Effector CD4-positive, alpha-beta T cell (primary cell): ENCODE measurements at places on chromosomes 7 and 10.

DNA sequence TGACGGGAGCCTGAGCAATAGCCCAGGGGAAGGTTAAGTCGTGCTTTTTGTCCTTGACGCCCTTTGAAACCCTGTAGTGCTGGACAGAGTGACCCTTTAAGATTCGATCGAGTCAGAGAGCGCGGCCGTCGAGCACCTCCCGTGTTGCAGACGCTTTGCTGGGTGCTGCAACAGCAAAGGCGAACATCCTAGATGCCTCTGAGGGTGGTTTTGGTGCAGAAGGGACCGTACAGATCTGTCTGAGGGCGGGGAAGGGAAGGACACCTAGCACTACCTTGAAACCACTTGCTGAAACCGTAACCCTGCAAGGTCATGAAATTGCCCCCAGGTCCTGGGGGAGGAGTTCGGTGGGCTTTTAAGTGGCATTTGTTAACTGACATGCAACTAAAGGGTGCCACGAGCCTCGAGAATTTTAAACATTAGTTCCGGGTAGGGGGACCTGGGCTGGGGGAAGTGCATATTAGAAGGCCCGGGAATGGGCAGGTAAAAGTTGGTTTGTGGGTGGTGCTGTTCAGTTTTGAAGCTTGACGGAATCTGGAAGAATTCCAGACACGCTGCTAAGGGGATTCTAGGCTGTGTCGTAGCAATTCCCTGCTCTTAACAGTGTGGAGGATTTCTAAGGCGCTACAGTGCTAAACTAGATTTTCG, 786 bp downstream of the ATP5F1C start:
- no peak for DNase-seq

DNA sequence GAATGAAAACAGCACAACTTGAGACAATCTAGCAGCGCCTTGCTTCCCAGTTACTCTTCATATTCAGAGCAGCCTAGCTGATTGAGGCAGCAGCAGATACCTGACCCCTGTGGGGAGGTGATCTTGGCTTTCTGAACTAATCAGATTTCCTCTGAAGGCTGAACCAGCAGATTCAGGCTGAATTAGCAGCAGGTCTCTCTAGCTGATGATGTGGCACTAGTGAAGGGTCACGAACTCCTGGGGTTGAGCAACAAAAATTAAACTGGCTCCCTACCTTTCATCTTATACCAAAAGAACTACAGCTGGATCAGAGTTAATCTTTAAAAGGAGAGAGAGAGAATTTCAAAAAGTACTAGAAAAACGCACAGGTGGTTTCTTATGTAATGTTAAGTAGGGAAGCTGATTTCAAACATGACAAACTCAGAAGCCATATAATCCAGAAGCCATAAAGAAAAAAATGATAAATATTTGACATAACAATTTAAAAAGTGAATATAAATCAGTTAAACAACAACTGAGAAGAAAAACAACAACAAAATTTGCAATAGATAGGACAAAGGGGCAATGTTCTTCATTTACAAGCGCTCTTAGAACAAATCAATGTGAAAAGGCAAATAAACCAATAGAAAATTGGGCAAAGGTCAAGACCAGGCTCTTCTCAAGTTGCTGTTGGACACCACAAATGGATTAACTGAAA, 13.5 kb downstream of the SLC25A13 start:
- no peak for DNase-seq

GRCh38 chr7:4878336-4879335, 4.9 kb downstream of the RADIL start:
- DNase-seq, result no peak

- DNase-seq, result no peak
These were observed 19.3 kb upstream of the ACHE start for GRCh38 chr7:100914879-100915447.

GRCh38 chr7:69104023-69104422, 494.3 kb upstream of the AUTS2 start:
- DNase-seq, result no peak

GRCh38 chr7:77348371-77348813, 67.8 kb downstream of the GSAP start:
- no peak for DNase-seq

- no peak for DNase-seq
These were observed 57.1 kb downstream of the C10orf143 start for GRCh38 chr10:130053561-130053960.

DNA sequence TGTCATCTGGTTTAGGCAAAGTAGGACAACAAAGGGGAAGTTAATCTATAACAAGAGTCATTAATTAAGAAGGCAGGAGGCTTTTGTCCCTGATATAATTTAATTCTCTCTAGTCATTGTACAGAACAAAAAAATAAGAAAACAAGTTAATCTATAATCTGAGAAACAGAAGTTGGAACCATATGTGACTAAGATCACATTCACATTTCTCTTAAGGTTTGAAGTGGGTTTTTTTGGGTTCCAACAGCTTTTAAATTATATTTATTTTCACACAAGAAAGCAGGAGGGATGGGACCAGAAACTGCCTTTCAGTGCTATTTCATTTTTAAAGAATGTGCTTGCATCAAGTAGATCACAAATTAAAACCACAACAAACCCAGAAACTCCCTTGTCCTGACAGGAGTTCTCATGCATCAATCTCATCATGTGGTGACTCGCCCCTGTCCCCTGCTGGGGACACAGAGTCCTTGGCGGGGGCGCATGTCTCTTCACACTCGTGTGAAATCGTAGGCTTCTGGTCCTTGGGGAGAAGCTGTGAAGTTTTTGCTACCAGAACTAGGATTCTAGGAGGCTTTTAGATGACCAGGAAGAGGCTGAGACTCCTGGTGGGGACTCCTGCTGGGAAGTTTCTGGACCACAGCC, 10.1 kb upstream of the OPN4 start:
- no peak for DNase-seq

- no peak for DNase-seq
These were observed 130.7 kb upstream of the TMEM72 start for GRCh38 chr10:44780426-44780825.

DNA sequence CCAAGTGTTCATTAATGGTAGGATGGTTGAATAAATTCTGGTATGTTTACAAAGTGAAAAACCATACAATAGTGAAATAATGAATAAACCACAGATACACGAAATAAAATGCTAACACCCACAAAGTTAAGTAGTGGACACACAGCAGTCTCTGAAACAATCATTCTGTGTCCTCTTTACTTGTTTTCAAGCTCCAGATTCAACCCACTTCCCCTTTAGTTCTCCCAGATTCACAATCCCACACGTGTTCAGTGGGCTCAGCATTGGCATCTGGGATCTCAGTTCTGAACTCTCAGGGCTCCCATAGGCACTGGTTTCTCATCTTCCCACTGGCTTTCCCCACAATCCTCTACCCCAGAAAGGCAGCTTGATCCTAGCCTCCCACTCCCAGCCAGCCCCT, 44.9 kb downstream of the SEM1 start:
- DNase-seq, result no peak

DNA sequence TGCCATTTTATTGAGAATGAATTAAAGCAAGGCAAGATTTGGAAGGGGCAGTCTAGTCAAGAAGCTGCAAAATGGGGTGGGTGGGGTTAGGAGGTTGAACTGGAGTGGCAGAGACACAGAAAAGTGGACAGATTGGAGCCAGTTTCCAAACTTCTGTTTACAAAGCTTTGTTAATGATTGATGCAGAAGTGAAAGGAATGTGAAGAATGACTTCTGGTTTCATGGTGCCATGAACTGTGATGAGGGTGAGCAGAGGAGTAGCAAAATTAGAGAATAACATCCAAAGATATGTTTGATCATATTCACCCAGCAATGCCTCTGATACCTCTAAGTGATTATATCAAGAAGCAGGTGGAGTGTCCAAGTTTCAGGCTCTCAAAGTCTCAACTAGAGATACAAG, 1118.0 kb upstream of the C7orf33 start:
- no peak for DNase-seq

GRCh38 chr7:115066634-115067033, 144.7 kb downstream of the MDFIC start:
- DNase-seq, result no peak

GRCh38 chr10:2982146-2982545, 85.2 kb upstream of the PFKP start:
- no peak for DNase-seq

DNA sequence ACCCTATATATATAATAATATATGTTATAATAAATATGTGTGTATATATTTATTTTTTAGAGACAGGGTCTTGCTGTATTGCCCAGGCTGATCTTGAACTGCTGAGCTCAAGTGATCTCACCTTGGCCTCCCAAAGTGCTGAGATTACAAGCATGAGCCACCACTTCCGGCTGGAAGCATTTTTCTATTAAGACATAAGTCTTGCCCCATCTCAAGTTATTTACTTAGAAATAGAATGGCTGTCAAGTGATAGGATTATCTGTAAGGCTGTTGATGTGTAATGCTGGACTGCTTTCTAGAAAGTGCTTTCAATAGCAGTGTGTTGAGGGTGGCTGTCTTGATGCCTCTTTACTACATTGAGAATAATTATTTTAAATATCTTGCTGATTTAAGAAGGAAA, 65.2 kb downstream of the ZMYND11 start:
- DNase-seq, result no peak

GRCh38 chr7:112789453-112789816, 758 bp downstream of the TMEM168 start:
- DNase-seq, result no peak

DNA sequence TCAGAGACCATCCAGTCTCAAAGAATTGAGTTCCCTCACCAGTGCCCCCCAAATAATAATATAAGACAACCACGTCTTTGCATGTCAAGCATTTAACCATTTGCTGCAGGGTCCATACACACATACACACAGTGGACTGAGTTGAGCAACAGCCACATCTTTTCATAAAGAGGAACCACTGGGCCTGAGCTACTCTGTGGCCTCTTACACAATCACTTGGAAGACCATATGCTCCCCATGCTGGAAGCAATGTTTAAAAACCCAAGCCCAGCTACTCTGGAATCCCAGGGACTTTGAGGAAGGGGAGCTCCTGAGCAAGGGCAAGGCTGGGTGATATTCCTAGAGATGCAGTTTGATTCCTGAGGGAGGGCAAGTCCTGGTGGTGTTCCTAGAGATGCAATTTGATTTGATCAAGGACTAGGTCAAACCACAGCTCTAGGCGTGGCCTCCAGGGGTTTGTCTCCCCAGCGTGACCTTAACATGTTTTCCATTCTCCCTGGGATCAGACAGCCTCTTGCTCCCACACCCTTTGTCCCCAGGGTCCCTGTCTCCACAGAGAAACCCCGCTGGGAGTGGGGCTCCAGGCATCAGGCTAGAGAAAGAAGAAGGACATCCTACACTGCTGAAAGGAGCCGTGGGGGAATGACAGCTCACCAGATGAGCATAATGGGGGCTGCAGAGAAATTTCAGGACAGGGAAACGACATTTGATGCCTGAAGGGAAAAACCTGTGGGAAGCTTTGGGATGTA, 376.2 kb upstream of the MGMT start:
- no peak for DNase-seq

DNA sequence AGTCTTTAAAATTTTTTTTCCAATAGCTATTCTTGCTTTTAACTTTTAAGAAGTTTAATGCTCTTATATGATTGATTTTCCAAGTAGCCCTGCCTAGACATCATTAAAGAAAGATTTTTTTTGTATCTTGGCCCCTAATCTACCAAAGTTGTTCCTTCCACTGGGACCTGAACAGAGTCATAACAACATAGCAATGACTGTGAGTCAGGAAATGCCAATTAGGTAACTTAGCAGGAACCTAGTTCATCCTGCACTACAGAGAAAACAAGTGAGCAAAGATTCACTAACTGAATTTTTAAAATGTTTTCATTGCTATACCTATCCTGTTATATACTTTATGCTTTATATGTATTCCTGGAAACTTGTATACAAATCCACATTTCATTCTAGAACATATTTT, 284.7 kb downstream of the BICC1 start:
- DNase-seq, result no peak
